Chondrocyte (in vitro differentiated cells): ENCODE measurements at places on chromosomes 4 and X. TPM values are rescaled to one million over a fixed set of nuclear protein-coding genes. Genes with fewer than 3 reads are reported as not detected.

GRCh38 chr4:110681381-110681780, 58.5 kb upstream of the PITX2 start:
- no peak for DNase-seq

- no peak for DNase-seq
Observed at GRCh38 chrX:102654696-102655095, 3.4 kb downstream of the GPRASP1 start.

GRCh38 chr4:39043058-39043860, 11.1 kb upstream of the TMEM156 start:
- no peak for DNase-seq

The RNF212 gene
- 4.6 to 12.8 TPM (median 9.1 TPM) in 3 replicates for total RNA-seq

DNA sequence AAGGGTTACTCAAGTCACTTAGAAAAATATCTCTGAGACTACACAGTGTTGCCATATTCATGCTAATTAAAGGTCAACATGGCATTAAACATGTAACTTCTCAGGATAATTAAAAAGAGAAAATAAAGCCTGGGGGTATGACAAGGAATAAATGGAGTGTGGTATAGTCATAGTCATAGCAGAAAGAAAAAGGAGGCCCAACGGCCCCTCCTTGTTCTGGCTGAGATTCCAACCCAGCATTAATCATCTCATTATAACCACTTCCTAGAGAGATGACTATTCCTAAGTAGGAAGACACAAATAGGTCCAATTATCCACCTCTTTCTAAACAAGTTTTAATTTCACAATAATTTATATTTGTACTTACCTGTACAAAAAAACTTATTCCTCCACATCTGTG, 778.4 kb upstream of the AADAT start:
- no peak for DNase-seq

DNA sequence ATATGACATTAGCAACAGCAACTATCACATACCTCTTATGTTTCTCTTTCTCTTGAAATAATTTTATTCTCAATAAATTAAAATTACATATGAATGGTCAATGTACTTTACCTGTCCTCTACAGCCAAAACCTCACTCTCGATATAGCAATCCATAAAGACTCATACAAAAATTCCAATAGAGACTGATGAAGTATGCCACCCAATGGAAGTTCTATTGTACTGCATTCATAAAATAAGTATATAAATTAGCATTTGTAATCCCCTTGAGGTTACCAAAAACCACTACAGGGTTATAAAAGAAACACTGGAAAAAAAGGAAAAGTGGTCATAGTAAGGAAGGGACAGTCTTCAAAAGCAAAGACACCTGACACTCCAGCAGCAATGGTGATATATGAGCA, 32.8 kb downstream of the CLDN2 start:
- no peak for DNase-seq
